Non-pigmented ciliary epithelial cell (primary cell): ENCODE measurements at places on chromosomes 1 and 21.

GRCh38 chr1:26375081-26375480, 2.5 kb upstream of the ZNF683 start:
- DNase-seq = no peak

DNA sequence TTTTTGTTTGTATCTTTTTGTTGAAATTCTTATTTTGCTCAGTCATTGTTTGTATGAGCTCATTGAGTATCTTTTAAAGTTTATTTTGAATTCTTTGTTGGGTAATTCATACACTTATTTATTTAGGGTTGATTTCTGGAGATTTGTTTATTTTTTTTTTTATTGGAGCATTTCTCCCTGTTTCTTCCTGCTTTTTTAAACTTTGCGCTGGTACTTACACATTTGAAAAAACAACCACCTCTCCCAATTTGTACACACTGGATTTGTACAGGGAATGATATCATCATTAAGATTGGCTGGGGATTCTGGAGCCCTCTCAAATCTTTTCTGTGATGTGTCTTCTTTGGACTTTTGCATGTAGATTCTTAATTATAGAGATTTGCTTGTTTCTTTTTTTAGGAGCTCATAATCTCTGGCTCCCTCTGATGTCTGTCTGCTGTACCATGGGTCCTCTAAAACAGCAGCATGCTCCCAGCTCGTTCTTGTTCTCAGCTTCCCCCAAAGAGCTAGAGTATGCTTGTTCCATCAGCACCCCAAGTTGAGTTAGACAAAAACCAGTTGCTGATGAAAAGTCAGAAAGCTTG, 310.7 kb downstream of the DUSP10 start:
- DNase-seq = no peak

GRCh38 chr1:161382214-161383019, 14.7 kb upstream of the CFAP126 start:
- no peak for DNase-seq

DNA sequence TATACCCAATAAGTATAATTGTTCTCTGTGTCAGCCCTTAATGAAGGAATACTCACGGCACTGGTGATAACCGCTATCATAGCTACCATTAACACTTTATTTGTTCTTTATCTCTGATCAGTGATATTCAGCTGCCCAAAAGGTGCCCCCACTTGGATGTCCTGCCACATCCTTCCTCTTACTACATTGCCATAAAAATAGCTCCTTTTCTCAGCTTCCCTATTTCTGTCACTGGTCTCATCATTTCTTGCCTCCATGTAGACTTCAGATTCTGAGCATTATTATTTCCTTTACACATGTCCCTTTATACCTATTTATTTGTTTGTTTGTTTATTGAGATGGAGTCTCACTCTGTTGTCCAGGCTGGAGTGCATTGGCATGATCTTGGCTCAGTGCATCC, 2.7 kb upstream of the RAB29 start:
- DNase-seq = no peak

DNA sequence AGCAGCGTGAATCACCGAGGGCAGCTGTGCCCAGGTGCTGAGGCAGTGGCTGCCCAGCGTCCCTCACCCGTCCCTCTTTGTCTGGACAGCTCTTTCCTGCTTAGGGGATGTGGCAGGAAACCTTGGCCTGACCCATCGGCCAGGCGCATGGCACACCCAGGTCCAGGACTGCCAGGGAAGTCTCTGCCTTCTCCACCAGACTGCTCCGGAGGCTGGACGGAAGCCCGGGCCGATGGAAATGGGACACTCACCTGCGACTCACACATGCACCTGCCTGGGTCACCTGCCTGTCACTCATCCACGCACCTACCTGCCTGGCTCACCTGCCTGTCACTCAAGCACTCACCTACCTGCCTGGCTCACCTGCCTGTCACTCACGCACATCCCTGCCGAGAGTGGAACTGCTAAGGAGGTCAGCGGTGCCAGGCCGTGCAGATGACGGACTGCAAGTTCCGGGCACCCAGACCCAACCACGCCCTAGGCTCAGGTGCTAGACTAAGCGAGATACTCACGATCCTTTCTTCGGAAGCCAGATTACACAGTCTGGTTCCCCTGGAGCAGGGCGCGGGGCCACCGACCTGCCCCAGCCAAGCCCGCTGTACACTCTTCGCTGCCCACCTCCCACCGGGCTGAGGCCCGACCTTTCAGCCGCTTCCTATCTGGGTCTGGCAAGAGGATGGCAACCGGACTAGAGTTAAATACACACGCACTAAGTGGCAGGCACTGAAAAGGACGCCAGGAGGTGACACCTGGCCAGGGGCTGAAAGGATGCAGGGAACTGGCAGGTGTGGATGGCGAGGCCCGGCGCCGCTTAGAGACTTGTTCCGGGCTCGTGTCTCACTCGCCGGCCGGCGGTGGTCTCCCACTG, 1.1 kb downstream of the UBE2J2 start:
- DNase-seq = no peak
